Heart right ventricle (tissue), 16 donors: ENCODE measurements at places on chromosomes 1 and 21. TPM values are rescaled to one million over a fixed set of nuclear protein-coding genes. Genes with fewer than 3 reads are reported as not detected.

Gene FAM72C
- not detected for total RNA-seq

Gene OR6K3
- total RNA-seq: not detected

Gene MAEL
- 3.0 TPM for total RNA-seq

Gene PLPP3
- 59.4 TPM for total RNA-seq

Gene SLC30A1
- total RNA-seq: 8.1 TPM
